ENCODE measurements at places on chromosomes 4 and X.

DNA sequence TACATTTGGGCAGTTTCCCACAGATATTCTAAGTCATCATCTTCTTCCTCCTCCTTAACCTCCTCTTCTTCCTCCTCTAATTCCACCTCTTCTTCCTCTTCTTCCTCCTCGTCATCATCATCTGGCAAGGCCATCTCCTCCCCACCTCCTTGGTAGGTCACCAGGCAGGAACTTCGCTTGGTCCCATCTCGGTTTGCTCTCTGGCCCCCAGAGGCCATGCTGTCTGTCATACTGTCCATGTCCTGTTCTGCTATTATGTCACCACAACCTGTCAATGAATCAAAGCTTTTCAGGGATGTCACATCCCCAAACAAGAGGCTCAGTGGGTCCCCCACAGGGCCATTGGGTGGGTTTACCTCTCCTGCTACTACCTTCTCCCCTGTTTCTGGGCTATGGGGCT is 13.5 kb downstream of the AMER1 start:
- DNase-seq, result no peak

DNA sequence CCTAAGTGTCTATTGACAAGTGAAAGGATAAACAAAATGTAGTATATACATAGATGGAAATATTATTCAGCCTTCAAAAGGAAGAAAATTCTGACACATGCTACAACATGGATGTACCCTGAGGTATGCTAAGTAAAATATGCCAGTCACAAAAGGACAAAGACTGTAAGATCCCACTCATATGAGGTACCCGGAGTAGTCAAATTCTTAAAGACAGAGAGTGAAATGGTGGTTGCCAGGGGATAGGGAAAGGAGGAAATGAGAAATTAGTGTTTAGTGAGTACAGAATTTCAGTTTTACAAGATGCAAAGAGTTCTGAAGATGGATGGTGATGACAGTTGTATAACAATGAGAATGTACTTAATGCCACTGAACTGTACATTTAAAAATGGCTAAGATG is 102.3 kb upstream of the NAP1L5 start:
- DNase-seq, result no peak

DNA sequence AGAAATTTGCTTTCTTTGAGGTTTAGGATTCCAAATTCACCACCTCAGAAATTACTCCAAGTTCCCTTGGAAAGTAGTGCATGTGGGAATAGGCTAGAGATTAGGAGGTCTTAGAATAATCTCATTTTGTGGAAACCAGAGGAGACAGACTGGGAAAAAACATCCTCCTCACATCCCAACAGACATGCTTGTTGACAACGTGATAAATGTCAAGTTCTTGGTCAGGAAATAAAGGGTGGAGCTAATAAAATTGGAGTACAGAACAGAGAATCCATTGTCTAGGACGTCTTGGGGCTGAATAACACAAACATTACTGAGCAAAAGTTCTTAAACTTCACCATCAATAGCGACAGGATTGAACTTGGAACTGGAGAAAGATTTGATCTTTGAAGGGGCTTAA is 233.4 kb downstream of the PABPC4L start:
- DNase-seq, result no peak

DNA sequence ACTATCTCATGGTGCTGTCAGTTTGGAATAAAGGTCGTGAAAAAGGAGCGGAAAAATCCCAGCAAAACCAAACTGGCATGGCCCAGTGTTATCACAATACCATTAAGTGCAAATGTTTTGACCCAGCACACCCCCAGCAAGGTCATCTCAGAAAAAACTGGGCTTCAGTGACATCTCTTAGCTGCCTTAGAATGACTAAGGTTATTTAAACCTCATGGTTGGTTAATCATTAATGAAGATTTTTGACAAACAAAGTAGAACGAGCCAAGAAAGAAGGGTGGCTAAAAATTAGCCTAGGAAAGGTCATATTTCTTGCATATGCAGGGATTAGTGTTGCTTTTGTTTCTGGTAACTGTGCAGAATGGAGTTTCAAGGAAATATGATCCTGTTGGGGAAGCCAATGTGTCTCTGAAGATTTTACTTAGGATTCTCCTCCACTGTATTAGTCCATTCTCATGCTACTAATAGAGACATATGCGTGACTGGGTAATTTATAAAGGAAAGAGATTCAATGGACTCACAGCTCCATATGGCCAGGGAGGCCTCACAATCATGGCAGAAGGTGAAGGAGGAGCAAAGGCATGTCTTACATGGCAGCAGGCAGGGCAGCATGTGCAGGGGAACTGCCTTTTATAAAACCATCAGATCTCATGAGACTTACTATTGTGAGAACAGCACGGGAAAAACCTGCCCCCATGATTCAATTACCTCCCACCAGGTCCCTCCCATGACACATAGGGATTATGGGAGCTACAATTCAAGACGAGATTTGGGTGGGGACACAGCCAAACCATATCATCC is 83.5 kb downstream of the CHRNA9 start:
- DNase-seq, result no peak

GRCh38 chr4:26964512-26964911 is 103.9 kb downstream of the STIM2 start:
- no peak for DNase-seq

GRCh38 chrX:139199933-139200332 is 330.6 kb upstream of the F9 start:
- no peak for DNase-seq

DNA sequence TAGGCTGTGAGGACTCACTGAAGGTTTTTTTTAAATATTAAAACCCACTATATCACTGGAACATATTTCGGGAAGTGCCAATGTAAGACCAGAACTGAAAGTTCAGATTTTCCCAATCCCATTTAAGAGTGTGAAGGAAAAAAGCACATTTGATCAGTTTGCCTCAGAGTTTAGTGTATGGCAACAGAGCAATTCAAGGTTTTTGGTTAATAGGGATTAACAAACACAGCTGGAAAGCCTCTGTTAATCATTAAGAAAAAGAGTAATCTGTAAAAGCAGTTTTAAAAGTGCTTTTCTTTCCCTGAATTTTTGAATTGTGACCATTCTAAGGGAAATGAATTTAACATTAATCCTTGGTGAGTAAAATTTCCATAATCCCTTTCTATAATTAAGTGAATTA is 60.4 kb downstream of the NPY5R start:
- DNase-seq, result no peak

DNA sequence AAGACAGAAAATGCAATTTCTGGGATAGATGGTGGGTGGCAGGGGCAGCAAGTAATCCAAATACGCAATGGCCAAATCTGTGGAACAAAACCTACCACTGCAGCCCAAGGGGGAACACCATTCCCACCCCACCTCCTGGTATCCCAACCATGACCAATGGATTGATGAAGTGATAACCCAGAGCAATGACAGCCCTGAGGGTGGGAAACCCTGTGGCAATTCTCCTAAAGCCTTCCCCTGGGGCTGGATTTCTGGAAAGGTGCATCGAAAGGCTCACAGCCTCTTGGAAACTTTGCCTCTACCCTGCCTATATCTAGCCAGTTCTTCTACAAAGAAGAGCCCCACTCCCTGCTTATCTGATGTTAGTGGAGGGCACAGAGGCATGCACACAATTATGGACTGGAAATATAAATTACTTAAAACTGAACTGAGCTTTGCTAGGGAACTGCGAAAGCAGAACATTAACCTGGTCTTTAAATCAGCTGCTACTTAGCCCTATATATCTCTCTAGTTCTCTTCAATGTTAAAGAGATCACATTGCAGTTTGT is 59.9 kb upstream of the TXK start:
- no peak for DNase-seq

- DNase-seq, result no peak
Measured at GRCh38 chr4:78481180-78481579, 70.4 kb upstream of the ANXA3 start.

GRCh38 chr4:73222466-73223257 is 35.9 kb downstream of the ANKRD17 start:
- peak; percentile 37 for DNase-seq

GRCh38 chr4:8112036-8112576 is 46.5 kb downstream of the ABLIM2 start:
- DNase-seq, result no peak

DNA sequence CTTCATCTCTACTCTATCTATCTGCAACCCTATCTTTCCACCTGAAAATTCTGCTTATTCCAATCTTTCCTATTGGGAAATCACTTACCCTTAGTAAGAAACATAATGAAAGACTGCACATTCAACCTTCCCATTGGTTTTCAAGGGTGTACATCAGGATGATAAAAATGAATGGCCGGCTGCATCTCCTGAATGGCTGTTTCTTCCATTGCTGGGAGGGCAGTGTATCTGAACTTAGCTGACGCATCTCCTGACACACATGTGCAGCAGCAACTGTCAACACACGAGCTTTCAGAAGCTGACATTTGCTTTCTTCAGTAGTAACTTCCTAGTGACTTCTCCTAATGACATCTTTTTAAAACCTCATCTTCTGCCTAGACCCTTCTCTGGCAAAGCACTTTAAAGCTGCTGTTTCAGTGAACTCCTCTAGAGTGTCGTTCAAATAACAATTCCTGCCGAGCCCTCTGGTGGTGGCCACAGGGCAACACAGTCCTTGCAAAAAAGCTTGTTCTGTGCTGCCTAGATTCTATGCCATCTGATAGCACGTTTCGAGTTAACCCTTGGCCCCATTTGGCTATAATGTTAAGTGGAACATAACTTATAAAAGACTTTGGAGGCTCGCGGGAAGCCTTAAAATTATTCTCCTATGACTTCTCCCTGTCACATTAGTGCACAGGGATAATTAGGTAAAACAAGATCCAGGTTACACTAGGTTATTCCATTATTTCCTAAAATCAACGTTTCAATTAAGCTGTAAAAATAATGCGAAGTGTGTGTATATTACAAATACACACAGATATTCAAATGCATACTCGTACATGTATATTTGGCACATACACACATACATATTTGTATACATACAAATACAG is 2340.7 kb downstream of the PCDH7 start:
- DNase-seq, result peak; percentile 51

DNA sequence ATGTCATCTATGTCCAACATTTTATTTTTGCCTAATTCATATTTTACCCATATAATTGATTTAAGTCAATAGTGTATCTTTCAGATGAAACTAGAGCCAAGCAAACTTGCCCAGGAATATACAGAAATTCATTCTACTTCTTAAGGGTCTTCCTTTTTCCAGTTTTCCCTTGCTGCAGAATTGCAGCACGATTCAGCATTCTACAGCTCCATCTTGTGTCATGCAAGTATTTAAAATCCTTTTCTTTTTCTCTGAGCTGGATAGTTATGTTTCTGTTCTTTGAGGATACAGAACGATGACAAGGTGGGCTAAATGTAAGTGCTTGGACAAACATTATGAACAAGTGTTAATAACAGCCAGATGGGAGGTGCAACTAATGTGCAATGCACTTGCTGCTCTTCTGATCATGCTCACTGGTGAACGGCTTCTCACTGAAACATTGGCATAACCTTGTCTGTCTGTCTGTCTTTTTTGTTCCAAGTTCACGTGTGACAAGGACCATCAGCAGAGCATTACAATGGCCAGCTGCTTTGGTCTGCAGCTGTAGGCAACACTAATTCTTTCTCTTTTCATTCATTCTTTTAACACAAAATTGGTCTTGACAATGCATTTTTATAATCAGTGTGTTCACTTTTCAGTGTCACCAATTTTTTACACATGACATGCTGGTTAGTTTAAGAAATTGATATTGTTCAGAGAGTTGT is 1821.7 kb downstream of the ARAP2 start:
- no peak for DNase-seq

DNA sequence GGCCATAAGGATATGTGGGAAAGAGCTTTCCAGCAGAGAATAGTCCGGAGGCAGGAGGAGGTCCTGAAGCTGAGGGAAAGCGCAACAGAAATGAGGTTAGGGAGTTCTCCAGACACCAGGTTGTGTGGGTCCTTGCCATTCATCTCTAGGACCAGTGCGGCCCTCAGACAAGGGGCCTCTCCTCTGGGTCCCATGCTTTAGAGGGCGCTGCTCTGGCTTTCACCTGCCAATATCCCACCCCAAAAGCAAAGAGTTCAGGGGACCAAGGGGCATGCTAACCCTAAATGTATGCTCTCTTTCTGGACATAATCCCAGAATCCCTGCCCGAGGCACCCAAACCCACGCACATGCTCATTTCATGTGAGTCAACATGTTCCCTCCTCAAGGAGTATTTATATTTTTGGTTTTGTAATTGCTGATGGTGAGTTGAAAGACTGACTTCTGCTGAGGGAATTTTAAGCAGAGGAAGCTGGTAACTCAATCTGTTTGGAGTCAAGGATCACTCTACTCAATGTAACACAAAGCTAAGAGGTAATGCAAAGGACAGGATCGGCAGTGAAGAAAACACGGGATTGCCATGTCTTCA is 14.8 kb downstream of the RPL34 start:
- no peak for DNase-seq
